Glutamatergic neuron (in vitro differentiated cells): ENCODE measurements at places on chromosomes 2 and 18. TPM values are rescaled to one million over a fixed set of nuclear protein-coding genes. Genes with fewer than 3 reads are reported as not detected.

Gene TTC32
- 15.3 TPM for total RNA-seq

Gene UPP2
- total RNA-seq = not detected

Gene MYO5B
- 2.7 TPM for total RNA-seq

Gene TDRD15
- total RNA-seq = not detected

Gene POTEC
- total RNA-seq = not detected

Gene ICOS
- not detected for total RNA-seq

Gene CAPN14
- total RNA-seq = 0.25 TPM
